ENCODE measurements at places on chromosomes 3 and 15.

- DNase-seq = no peak
These were observed 5.5 kb downstream of the TATDN2 start for GRCh38 chr3:10253731-10254130.

GRCh38 chr15:67834581-67835296 is 5.1 kb downstream of the RNU6-1 start:
- no peak for DNase-seq

- DNase-seq = no peak
These were observed 45.0 kb upstream of the FGF12 start for GRCh38 chr3:192772240-192772894.

GRCh38 chr15:85646538-85647091 is 148.1 kb downstream of the KLHL25 start:
- no peak for DNase-seq

All from stimulated activated CD4-positive, alpha-beta T cell treated with anti-CD3 and anti-CD28 coated beads, Interleukin-4, amount 100 ng/mL, for 48 hours (primary cell).